ENCODE measurements at places on chromosomes 7 and 10.
A peak's percentile ranks its signal among the peaks of the same experiment; 100 is the strongest.

DNA sequence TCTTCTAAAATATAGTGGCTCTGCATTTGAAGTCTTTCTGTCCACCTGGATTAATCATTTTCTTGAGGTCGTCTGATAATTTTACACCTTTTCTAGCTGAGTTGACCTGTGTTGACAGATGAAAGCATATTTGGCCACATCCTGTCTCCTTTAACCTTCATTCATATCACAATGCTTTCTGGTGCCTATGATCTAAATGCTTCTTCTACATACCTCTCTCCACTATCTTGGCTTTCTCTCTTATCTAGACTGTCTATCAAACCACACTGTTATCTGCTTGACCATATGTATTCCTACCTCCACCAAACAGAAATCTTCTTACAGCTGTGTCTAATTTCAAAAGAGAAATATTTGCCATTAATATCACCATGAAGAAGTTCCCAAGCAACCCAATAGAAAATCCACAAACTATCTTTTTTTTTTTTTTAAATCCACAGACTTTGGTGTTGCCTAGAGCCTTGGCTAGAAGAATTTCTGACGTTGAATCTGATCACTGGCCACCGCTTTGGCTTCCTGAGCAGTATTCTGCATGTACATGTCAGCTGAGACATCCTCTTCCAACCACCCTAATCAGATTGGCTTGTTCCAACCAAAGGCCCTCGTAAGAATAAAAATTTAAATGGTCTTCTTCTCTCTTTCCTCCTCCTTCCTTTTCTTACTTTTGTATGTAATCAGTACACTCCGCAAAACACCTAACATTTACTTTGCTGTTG, 66.3 kb upstream of the SP4 start:
- DNase-seq = no peak

- DNase-seq = no peak
Measured at GRCh38 chr10:117003336-117003735, 1.7 kb downstream of the SHTN1 start.

DNA sequence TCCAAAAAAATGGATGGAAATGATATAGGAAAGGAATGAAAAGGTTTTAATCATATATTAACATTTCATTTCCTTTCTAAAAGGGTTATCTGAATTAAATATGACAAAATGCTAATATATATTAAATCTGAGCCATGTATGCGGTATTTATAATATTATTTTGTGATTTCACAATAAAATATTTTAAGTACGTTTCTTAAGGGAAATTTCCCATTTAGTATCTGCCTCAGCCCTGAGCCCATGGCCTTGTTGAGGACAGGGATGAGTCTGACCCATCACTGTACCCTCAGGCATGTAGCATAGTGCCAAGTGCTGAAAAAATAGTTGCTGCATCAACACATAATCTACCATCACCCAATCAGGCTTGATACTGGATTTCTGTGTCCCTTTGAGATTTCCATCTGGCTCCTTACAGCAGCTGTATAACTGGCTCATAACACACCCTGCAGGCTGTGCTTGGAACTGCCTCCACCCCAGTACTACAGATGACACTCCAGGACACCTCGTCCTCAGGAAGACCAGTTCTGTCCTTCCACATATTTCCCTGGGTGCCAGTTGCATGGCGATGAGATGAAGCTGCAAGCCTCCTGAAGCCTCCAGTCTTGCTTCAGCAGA, 59.4 kb upstream of the ASAH2 start:
- DNase-seq = no peak

- DNase-seq = no peak
Measured at GRCh38 chr10:131882590-131883451, 18.0 kb upstream of the PPP2R2D start.

DNA sequence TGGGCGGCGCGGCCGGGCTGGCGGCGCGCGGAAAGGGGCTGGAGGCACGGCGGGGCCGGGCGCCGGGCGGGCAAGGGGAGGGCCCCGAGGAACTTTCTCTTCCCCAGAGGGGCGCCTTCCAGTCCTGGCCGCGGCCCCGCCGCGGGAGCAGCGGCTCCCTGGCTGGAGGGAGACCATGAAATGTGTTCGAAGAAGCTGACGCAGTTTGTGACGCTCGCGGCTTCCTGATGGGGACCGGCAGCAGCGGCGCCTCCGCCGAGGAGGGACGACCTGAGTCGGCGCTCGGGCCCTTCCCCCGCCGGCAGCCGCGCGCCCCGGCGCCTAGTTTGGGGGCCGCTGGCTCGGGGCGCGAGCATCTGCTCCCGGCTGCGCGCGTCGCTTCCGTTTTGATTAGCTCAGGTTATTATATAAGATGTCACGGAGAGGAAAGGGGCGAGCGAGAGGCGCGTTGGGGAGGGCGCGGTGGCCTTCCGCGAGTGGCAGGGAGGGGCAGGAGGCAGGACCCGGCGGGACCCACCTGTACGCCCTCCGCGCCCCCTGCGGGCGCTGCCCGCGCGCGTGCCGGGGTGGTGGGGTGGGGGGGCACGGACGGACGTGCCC, 57.1 kb upstream of the PCGF5 start:
- peak; percentile 47 for DNase-seq

GRCh38 chr10:128114901-128115300, 11.3 kb downstream of the MKI67 start:
- DNase-seq = no peak

DNA sequence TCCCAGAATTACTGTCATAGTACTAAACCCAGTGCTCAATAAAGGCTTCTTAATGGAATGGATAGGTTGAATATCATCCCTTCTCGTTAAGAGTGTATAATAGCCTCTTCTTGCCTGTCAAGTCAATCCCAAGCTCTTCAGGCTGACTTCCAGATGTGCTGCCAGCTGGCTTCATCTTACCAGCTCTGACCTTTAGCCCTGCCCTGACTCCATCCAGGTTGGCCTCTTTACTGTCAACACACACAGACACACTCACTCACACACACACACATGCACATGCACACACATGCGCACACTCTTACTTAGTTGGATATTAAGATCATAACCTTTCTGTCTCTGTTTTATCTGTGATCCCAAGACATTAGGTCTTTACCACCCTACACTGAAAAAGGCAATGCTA, 49.1 kb downstream of the ASB4 start:
- no peak for DNase-seq

DNA sequence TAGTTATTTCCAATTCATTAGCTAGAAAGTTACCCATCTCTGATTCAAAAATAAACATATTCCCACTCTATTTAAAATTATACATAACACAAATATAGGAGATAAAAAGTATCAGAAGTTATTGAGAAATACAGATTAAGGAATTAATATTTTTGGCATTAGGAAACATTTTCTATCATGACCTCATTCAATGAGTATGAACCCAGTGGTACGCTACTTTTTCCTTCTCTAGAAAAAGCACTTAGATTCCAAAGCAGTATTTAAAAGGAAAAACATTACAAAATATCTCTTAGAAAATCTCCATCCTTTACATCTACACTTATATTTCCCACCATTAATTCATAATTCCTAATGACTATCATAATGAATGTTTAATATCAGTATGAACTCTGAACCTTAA, 240.6 kb upstream of the GNAI1 start:
- no peak for DNase-seq

DNA sequence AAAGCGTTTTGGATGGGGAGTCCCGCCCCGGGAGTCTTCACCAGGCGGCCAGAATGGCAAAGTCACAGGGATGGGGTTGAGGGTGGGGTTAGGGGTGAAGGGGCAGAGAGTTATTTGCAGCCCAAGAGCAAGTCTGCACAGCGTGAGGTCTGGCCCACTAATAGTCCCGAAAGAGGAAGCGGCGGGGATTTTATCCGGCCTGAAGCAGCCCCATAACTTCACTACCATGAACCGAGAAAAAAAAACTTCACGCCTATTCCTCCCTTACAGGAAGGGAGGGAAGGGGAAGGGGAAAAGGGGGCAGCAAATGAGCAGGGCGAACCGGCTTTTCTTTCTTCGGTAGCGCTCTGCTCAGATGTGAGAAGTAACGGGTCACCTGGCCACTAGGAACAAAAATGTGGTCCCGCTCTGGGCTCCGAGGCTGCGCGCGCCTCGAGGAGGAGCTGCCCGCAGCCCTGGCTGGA, 712 bp downstream of the ITPRIP start:
- DNase-seq = no peak

DNA sequence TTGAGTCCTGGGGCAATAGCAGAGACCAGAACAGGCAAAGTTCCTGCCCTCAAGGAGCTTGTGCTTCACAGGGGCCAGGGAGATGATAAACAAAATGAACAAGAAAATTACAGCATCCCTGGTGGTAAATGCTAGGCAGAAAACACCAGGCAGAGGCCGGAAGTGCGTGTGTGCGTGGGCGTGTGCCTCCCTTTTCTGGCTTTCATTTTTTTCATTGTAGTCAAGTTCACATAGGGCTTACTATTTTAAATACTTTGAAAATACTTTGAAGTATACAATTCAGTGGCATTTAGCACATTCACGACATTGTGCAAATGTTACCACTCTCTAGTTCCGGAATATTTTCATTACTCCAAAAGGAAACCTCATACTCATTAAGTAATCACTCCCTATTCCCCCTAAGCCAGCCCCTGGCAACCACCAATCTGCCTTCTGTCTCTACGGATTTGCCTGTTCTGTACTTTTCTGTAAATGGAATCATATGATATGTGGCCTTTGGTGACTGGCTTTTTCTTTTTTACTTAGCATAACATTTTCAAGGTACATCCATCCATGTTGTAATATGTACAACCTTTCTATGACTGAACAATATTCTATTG, 88.1 kb upstream of the PDCD4 start:
- DNase-seq = peak; percentile 37

DNA sequence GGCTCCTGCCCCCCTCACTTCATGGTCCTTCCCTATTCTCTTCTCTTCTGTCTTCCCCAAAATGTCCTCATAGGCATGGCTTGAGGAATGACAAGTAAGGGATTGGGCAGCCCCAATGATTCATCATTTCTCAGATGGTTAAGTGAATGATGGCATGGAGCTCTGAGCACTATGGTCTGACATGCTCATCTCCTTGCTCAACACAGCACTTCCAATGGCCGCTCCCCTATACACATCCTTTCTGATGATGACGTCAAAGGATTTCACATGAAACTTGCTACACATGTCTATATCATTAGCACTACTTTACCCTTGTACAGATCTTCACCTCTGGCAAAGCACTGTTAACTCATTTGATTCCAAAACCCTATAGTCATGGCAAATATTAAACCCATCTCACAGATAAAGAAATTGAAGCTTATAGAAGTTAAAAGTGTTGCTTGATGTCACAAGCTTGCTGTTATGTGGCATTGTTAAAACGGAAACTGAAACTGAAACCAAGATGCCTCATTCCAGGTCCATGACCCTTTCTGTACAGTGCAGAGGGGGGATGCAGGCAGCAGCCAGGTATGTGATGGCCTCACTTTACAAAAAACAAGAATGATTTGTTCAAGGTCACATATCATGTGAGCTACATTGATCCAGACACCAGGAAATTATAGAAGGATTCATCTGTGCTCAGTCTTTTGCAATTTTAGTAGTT, 90.0 kb upstream of the PLXNA4 start:
- no peak for DNase-seq

- no peak for DNase-seq
Measured at GRCh38 chr10:74628136-74628535, 198.3 kb upstream of the KAT6B start.

DNA sequence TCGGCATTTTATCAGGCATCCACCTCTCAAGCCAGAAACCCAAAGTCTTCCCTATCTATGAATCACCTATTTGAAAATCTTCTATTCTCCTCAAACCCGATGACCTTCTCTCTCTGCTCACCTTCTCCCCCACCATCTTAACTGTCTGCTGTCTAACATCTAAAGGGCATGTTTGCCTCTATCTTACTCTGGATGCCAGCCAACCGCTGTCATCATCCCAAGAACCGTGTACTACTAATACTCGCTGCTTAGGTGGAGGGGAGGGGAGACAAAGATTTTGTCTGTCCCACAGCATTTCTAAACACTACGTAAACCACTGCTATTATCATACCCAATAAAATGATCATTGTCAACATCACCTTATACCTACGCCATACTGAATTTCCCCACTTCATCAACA, 29.5 kb downstream of the PAXIP1 start:
- no peak for DNase-seq

DNA sequence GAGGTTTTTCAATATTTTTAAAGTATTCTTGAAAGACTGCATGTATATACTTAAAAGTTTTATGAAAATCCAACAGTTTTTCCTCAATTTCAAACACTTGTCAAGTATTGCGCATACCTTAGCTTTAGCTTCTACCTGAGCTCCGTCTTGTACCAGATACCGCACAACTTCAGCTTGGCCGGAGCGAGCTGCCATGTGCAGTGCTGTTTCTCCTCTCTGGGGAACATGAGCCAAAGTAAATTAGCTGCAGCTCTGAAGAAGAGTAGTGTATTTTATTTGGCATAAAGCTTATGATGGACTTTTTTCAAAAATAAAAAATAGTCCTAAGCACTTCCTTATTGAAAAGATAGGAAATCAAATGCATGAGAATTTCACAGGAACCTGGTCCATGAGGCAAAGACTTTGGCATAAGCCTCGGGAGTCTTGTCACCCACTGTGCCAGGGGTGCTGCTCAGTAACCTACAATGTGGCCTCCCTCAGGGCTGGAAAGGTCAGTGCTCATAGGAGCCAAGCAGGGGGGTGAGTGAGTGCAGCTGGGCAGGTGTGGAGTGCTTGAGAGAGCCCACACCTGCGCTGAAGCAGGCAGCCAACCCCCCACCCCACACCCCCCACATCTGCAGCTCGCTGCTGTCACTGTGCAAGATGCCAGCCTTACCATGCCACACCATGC, 189.5 kb downstream of the ANK3 start:
- no peak for DNase-seq

GRCh38 chr7:108629651-108630400, 60.2 kb downstream of the DNAJB9 start:
- no peak for DNase-seq

GRCh38 chr7:18575622-18576572, 80.3 kb downstream of the HDAC9 start:
- no peak for DNase-seq

DNA sequence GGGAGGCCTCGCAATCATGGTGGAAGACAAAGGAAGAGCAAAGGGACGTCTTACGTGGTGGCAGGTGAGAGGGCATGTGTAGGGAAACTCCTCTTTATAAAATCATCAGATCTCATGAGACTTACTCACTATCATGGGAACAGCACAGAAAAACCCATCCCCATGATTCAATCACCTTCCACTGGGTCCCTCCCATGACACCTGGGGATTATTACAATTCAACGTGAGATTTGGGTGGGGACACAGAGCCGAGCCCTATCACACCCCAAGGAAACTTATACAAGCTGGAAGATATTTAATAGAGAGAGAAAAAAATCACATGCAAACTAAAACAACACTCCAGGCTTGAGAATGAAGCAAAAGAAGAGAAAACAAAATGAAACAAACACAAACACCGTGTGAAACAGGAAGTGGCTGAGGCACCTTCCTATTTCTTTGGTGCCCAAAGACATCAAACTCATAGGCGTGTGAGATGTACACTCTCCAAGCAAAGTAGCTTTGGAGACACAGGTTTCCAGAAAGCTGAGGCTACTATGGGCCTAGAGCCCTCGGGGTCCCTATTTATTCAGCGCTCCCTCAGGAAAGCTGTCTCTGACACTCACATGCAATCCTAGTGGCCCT, 97.2 kb downstream of the PRKCQ start:
- DNase-seq = no peak

Measured in stimulated activated CD8-positive, alpha-beta memory T cell treated with anti-CD3 and anti-CD28 coated beads, Interleukin-2, amount 100 ng/mL, for 1 hour (primary cell).